Motor neuron (in vitro differentiated cells): ENCODE measurements at places on chromosomes 2 and 18. TPM values are rescaled to one million over a fixed set of nuclear protein-coding genes. Genes with fewer than 3 reads are reported as not detected.

Gene LCT
- total RNA-seq: 0.17 and 0.18 TPM in 2 replicates

DNA sequence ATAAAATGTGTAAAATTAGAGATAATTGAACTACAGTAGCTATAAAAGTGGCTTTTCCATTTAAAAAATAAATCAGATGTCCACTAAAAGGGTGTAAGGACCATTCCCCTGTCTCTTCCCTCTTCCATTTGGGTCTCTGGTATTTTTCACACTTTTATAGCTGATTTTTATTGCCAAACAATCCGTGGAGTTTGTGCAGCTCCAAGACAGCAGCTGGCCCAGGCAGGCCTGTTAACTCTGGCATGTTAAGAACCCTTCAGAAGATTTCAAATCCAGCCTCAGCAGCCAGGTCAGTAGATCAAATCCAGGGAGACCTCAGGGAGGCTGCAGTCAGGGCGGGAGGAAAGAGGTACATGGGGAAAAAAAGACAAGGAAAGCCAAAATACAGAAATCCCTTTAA is 827.1 kb upstream of the FANCL start:
- ATAC-seq: no peak

- peak; percentile 99 for ATAC-seq
These were observed 220.4 kb downstream of the ZNF516 start for GRCh38 chr18:76274468-76275289.

Gene ZNF396
- 2.8 and 3.2 TPM in 2 replicates for total RNA-seq

DNA sequence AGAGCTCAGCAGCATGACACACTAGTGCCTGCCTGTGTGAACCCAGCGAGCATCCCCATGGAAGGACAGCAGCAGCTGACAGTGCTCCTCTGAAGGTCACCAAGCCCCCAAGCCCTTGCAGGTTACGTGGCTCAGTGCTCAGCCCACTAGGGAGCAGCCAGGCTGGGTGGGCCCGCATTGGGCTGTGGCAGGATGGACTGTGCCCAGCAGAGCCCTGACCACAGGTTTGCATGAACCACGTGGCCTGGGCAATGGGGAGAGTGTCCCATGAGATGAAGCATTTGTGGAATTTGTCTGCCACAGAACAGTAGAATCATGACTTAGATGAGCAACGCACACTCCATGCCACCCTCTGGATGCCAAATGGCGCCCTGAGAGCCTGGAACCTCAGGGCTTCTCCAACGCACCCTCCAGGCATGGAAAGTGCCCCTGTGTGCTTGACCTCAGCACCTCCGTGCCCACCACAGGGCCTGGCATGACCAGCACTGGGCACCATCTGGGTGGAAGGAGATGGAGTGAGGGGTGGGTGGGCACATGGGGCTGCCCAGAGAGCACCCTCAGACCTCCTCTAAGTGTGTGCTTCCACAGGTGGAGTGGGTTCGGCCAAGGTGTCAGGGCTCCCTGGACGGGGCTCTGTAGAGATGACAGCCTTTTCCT is 216.1 kb upstream of the RAB6C start:
- ATAC-seq: no peak

DNA sequence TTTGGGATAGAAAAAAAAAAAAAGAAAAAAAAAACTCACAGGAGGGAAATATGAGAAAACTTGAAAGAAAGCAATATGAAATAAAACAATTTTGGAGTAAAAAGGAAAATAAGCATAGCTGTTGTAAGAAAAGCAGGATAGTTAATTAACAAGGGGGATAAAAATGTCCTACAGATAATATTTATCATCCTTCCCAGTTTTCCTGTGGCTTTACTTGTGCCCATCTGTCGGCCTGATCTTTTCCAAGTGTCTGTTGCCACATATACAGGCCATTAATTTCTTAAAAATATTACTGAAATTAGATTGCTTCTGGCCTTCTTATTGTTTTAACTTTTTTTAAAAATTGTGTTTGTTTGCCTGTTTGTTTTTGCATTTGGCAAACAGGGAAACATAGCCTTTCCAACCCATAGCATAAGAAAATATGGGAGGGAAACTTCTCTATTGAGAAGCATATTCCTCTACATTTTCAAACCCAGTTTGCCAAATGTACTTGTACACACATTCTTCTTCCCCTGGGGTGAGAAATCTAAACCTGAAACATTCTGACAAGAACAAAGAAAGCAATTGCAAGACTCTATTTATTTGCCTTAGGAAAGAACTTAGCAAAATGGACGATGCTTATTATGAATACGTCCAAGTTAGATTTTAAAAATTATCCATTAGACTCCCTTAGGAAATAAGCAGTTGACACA is 272.3 kb downstream of the CDH20 start:
- no peak for ATAC-seq

DNA sequence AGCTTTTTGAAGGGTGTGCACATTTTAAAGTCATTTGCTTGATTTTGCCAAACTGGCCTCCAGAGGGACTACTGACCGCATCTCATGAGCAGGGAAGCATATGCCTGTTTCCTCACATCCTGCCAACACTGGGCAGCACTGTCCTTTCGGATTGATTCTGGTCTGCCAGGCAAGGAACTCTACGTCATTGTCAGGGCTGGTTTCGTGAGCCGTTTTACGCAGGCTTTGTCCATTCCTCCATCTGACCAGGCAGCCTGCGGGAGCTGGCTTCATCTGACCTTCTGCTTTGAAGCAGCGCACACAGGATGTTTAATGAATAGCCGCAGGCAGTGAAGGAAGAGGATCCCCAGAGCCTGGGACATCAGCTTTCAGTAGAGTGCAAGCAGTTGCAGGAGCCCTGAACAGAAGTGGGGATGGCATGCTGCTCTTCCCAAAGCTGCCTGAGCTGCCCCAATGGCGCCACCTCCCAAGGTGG is 46.3 kb upstream of the SEMA4C start:
- ATAC-seq: peak; percentile 41

- ATAC-seq: no peak
These were observed 209.9 kb downstream of the TNS1 start for GRCh38 chr2:217792626-217793527.

DNA sequence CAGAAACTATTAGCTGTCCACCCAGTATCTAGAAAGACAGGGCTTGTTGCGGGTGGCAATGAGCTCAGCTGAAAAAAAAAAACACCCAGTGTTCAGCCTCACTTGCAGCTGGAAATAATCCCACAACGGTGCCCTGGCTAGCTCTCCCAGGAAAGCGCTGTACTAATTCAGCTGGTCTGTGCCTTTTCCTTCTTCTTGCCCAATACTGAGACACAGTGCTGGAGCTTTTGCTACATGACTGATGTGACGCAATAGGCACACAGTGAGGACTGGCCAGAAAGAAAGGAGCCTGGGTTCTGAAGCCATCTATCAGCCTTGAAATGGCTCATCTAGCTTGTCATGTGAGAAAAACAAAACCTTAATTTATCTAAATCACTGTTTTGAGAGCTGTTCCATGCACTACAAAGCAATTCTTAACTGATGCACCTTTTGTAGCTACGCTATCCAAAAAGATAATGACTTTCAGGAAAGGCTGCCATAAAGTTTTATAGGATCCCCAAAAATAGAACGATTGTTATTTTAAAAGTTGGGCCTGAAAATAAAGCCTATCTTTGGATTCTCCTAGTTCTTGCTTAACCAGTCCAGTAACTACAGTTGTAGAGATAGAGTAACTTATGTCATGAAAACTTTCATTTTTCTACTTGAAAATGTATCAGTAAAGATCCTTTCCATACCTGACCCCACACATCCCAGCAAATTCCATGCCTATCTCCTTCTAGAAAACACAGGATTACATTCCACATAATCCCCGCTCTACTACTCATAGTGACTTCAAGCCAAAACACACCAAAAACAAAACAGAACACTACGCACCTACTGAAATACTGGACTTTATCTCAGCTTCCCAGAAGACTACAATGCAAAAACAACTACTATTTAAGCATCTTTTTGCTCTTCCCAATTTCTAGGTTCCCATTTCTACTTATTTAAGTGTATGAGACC is 15.9 kb downstream of the KIDINS220 start:
- ATAC-seq: peak; percentile 83

Gene EPC2
- 25.3 and 27.4 TPM in 2 replicates for total RNA-seq

DNA sequence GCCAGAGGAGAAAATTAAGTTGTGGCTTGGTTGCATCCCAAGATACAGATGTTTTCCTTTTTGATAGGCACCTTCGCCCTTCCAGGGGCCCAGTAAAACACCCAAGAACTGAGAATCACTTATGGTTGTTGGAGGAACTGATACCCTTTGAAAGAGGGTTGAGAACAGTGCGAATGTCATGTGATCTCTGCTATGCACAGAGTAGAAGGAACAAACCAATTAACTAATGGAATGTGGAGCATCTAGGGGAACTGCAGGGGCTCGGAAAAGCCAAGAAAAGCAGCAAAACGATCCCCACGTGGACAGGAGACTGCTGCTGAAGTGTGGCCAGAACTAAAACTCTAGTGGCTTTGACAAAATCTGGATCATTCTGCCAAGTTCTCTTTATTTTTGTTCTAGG is 58.8 kb downstream of the APOB start:
- no peak for ATAC-seq

Gene EGR4
- not detected in 2 replicates for total RNA-seq

Gene CROCC2
- total RNA-seq: 0.75 TPM in 1 of 2 replicates, not detected in the other

- peak; percentile 55 for ATAC-seq
These were observed 50.8 kb upstream of the NFE2L2 start for GRCh38 chr2:177315364-177315763.

Gene SERPINB12
- total RNA-seq: not detected in 2 replicates

- no peak for ATAC-seq
These were observed 130.7 kb upstream of the MAP3K20 start for GRCh38 chr2:172944794-172945509.

DNA sequence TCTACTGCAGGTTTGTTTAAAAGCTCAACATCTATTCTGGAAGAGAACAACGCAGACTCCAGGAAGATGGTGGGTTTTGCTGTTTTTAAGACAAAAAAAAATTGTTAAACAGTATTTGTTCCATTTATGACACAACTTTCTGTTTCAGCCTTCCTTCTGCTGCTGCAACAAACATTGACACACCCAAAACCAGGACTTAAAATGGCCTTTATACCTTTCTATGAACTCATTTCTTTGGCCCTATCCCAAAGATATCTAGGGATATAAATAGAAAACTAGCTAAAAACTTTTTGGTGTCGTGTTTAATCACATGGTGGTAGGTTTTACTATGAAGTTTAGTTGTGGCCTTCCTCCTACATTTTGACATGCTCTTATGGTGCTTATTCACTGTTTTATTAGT is 964 bp upstream of the GALNT3 start:
- no peak for ATAC-seq

Gene CNTNAP5
- total RNA-seq: not detected in 2 replicates

Gene CDH7
- total RNA-seq: 0.03 and 0.08 TPM in 2 replicates

- ATAC-seq: no peak
These were observed 2.4 kb downstream of the FABP1 start for GRCh38 chr2:88125344-88125923.

GRCh38 chr2:219041252-219041651 is at the start of gene CFAP65:
Gene CFAP65, minus strand, starts transcription at chr2:219041516. Its CDS starts 2,468 bp downstream, at chr2:219039048.
- peak; percentile 80 for ATAC-seq

GRCh38 chr18:5868218-5868854 is 27.0 kb downstream of the TMEM200C start:
- ATAC-seq: peak; percentile 66

GRCh38 chr18:70279470-70279869 is 9.4 kb upstream of the SOCS6 start:
- no peak for ATAC-seq
